ENCODE measurements at places on chromosomes 4 and X.

GRCh38 chr4:145933134-145933533 is 5.5 kb downstream of the ZNF827 start:
- no peak for DNase-seq

DNA sequence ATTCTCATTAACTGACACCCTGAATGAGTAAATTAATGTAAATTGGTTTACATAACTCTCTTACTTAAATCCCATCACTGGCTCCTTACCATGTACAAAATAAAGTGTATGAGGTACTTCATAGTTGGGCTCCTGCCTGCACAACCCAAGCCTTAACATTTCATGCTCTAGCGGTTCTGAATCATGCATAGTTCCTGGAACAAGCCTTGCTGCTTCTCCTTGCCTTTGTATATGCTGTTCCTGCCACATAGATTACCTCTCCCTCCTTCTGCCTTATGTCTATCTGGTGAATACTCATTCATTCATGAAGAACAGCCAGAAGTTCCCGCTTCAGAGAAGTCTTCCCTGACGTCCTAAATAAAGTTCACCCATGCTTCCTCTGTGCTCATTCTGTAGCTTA is 594.7 kb downstream of the SMARCA1 start:
- no peak for DNase-seq

DNA sequence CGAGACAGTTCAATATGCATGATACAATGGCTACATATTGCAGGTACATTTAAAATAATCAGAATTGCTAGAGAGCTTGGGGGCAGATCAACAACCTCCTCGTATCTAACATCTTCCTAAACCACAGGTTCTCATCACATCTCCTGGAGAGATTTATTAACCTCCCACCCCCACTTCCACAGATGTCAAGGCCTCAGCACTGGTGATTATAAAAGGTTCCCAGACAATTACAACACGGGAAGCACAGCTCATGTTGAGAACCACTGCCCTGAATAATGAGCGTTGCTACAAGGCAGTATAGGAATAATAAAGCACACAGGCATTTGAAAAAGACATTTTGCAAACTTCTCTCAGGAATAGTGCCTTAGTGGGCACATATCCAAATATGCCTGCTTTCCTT is 42.8 kb downstream of the ELOVL6 start:
- no peak for DNase-seq

DNA sequence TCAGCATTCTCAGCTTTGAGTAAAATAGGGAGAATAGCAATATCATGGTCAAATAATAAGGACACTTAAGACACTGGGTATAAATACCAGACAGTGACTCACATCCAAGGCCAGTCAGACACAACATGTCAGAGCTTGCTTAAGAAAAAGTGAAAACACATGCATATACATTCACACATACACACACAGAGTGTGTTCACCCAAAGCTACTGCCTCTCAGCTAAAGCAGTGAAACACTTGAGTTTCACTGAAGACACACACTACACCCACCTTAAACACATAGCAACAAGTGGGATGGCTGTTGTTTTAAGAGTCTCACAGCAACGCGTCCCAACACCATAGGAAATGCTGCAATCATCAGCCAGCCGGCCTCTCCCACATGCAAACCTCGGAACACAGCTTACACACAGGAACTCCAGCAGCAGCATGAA is 14.4 kb downstream of the SHROOM4 start:
- DNase-seq: no peak

DNA sequence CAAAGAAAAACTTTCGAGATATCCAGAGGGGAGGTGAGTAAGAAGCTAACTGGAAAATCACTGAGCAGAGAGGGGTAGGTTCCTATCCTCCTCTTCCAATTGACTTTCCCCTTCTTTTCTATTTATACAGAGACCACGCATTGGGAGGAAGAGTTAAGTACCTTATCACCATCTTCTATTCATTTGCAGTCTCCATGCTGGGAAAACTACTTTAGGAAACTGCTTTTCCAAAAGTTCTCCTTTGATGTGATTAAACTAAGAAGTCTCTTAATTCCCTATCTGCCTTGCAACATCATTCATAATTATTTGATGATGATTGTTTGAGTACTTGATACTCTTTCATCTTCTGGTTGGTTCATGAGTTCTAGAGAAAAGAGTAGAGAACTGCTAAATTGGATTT is 306.6 kb downstream of the PPP3CA start:
- no peak for DNase-seq

DNA sequence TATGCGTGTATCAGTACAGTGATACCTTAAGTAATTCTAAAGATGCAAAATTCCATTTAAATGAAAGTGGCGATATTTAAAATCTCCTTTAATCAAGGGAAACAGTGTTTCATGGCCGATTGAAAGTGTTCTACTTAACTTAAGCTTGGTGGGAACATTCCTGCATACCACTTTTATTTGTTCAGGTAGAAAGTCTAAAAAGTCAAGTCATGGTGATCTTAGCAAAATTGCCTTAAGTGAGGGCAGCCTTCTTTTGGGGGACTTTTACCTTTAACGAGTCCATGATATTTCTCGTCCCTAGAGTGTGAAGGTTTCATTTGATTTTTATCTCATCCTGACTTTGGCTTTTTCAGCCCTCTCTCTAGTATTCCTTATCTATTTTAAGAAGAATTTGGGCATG is 149.2 kb downstream of the KDM6A start:
- no peak for DNase-seq

GRCh38 chr4:181224852-181225251 is 1018.4 kb upstream of the TENM3 start:
- no peak for DNase-seq

- DNase-seq: no peak
Measured at GRCh38 chr4:15906020-15906443, 32.5 kb downstream of the FGFBP1 start.

All from NT2/D1 (cell line).